ENCODE measurements at places on chromosomes 3 and 15. TPM values are rescaled to one million over a fixed set of nuclear protein-coding genes. Genes with fewer than 3 reads are reported as not detected.

GRCh38 chr3:54755756-54756155 is 172.1 kb downstream of the LRTM1 start:
- no peak for ATAC-seq

MKRN2OS gene
- total RNA-seq = not detected

C3orf49 gene
- not detected for total RNA-seq

CHRNB4 gene
- not detected for total RNA-seq

DNA sequence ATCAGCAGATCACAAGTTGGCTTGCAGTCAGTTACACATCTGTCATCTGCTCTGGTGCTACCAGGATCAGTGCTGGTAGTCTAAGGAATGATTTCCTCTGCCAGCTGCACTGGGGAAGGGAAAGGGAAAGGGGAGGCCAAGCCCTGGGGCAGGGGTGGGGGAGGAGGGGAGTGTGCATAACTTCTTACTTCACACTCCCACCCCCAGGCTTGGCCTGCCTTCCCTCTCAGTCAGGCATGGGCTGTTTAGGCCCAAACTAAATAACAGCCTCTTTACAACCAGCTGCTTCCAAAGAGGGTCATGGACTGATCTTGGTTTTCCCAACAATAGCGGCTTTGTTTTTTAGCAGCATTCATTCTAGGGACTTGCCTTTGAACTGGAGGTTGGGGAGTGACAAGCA is 86.1 kb upstream of the PSMD6 start:
- no peak for ATAC-seq

DNA sequence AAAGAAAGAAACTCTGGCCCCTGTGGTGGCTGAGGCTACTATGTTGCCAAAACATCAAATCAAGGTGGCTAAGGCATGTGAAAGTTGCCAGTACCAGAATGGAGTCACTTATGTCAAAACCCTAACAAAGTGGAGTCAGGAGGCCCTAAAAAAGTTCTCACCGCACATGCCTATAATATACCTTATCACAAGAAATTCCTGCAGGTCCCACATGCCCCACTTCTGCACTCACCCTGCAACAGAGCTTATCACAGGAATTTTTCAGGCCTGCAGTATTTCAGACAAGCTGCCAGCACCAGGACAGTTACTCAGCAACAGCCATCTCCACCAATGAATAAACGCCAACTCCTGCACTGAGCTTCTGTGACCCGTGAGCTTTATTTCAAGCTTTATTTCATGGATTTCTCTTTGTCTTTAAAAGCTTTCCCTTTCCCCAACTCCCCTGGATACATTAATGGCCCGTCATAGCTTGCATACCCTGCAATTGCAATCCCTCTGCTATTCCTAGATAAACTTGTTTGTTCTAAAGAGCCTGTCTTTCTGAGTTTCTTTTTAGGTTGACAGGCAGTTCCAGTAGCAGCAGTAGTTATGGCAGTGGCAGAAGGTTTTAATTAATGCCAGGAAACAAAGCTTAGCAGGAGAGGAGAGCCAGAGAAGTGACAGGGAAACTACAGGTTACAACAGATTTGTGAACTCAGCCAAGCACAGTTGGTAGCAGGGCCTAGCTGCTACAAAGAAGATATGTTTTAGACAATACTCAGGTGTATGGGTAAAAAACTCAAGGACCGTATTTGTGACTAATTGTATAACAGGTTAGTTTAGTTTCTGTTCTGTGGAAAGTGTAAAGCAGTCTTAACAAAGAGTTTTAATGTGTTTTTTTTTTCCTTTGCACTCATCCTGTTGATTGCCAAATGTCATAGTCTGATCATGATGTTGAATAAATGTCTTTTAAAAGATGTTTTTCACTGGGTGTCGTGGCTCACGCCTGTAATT is 15.9 kb upstream of the TMEM42 start:
- ATAC-seq = no peak

DNA sequence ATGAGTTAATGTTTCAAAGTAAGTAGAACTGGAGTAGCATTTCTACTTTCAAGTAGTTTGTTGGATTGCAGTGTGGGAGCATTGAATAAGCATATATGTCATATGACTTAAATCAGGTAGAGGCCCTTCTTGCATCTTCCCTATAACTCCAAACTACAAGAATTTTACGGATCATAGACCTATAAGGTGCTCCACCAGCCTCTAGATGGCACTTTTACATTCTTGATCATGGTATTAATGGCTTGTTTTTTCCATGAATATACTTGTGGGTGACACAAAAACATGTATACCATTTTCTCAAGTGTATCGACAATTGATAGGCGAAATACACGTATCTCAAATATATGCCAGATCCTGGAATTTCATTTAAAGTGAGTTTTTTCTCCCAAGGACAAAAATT is 311.1 kb downstream of the ZPLD1 start:
- ATAC-seq = no peak

GRCh38 chr3:133897547-133897946 is 1.9 kb upstream of the RAB6B start:
- ATAC-seq = no peak

- ATAC-seq = no peak
These were observed 1440.1 kb downstream of the OTOL1 start for GRCh38 chr3:162936706-162937105.

CSPG5 gene
- 0.79 TPM for total RNA-seq

- ATAC-seq = no peak
These were observed 91.1 kb downstream of the VGLL4 start for GRCh38 chr3:11552289-11553264.

IFRD2 gene
- 59.2 TPM for total RNA-seq

DNA sequence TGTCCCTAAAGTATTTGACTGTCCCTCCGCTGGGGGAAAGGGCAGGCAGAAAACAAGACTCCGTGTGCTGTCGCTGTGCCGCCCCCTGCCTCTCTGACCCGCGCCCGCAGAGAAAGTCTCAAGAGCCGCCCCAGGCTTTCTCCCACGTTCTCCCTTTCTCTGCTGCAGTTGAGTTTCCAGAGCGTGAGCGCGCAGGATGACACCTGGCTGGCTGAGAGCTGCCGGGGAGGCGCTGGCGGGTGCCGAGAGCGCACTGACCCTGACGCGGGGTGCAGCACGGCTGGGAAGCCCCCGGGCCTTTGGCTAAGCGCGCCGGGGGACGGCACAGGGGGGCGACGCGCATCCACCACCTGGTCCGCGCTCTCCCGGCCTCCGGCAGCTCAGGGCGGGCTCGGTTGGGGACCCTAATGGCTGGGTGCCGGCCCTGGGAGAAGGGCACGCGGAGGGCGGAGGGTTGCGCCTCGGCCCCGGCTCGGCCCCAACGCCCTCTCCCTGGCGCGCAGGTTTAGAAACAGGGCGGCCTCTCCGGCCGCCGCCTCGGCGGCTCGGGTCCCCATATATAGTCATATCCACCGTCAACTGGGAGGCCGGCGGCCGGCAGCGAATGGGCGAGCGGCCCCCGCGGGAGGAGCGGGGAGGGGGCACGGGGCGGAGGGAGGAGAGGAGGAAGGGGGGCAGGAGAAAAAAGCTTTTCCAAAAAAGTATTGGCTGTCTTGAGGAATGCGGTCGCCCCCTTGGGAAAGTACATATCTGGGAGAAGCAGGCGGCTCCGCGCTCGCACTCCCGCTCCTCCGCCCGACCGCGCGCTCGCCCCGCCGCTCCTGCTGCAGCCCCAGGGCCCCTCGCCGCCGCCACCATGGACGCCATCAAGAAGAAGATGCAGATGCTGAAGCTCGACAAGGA is at the start of gene TPM1:
TPM1 (plus strand) TSS at position 774 of the 903 bp plus-strand sequence; CDS start at position 857, 83 bp downstream.
- ATAC-seq = peak; percentile 63

POLQ gene
- 19.0 TPM for total RNA-seq

- ATAC-seq = no peak
These were observed 380.3 kb downstream of the MAGI1 start for GRCh38 chr3:65658401-65658800.

DNA sequence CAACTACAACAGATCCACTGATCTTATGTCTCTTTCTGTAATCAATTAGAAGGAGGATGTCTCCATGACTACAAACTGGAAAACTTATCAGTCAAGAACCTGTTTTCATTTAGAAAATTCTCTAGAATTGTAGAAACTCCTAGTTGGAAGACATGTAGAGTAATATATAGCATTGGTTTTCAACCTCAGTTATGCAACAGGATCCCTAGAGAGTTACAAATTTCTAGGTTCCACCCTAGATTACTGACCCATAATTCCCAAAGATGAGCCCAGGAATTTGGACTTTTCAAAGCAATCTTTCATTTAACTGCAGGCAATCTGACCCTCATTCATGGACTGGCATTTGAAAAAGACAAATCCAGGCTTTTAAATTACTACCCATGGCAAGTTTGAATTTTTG is 116.9 kb upstream of the RAP2B start:
- ATAC-seq = no peak

DNA sequence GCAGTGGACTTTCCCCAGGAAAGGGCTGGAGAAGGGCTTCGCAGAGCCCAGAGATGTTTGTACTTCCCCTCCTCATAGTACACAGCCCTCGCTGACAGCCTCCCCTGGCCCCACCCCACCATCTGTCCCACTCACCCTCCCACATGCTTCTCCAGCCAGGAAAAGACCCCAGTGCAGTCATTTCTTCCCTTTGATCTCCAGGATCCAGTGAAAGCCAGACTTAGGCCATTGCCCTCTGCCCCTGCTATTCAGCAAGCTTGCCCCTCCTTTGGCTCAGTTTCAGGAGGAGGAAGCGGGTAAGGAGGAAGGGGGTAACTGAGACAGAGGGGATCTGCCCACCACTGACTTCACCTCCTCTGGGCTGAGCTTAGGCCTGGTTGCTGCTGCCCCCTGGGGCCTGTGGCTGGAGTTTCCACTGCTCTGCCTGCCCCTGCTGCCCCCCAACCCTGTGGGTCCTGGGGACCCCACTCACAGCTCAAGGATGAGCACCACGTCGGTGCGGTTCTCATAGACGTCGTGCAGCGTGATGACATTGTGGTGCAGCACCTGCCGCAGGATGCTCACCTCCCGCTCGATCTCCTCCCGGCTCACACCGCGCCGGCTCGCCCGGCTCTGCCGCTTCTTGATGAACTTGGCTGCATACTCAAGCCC is 63.1 kb downstream of the DAPK2 start:
- ATAC-seq = no peak

Measured in activated T-helper 17 cell treated with anti-CD3 and anti-CD28 coated beads, Interleukin-2, amount 50 U/mL, for 72 hours (primary cell).